ENCODE measurements at places on chromosomes 6 and 20. TPM values are rescaled to one million over a fixed set of nuclear protein-coding genes. Genes with fewer than 3 reads are reported as not detected.

DNA sequence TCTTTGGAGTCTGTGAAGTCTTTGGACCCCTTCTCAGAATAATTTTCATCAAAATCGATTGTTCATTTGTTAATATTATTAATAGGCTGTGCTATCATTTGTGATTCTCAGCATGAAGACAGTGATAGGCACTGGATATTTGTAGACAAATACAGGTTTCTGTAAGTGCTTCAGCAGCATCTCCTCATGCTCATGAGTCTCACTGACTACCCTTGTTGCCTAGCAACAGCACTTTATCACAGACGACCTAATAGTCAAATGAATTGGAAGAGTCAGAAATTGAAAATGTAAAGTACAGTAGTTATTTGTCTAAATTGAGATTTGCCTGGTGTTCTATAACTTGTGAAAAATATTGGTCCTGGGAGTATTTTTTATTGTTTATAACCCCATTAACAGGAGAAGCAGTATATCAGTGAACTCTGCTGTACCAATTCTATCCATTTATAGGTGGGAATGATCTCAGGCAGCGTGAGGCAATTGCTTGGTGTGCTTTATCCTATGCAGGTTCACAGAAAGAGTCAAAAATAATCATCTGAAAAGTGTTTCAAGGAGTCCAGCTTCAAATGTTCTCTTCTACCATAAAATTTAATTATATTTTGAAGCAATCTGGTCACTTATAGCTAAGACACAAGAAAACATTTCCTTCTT is 684.6 kb downstream of the RFPL4B start:
- no peak overlapping the region for H3K4me3 ChIP-seq
- no peaks in the 10 kb centered on the region for H3K27me3 ChIP-seq

AIF1 gene
- 98.1 TPM for total RNA-seq

CD83 gene
- total RNA-seq: 19.9 TPM

- DNase-seq: no peak
- H3K27ac ChIP-seq: no peak overlapping the region
- no peaks in the 10 kb centered on the region for H3K4me1 ChIP-seq
- H3K36me3 ChIP-seq: no peaks in the 10 kb centered on the region
- no peaks in the 10 kb centered on the region for H3K27me3 ChIP-seq
Measured at GRCh38 chr6:123091091-123091895, 95.3 kb downstream of the CLVS2 start.

PPP1R14C gene
- total RNA-seq: 1.8 TPM

GRCh38 chr6:22363714-22364239 is 66.9 kb upstream of the PRL start:
- no peaks in the 10 kb centered on the region for H3K36me3 ChIP-seq
- H3K27ac ChIP-seq: no peak overlapping the region
- DNase-seq: no peak
- no peaks in the 10 kb centered on the region for H3K4me1 ChIP-seq
- H3K4me3 ChIP-seq: no peak overlapping the region
- H3K27me3 ChIP-seq: peaks cover 10% of the 10 kb centered on the region

HEY2 gene
- total RNA-seq: not detected

DNA sequence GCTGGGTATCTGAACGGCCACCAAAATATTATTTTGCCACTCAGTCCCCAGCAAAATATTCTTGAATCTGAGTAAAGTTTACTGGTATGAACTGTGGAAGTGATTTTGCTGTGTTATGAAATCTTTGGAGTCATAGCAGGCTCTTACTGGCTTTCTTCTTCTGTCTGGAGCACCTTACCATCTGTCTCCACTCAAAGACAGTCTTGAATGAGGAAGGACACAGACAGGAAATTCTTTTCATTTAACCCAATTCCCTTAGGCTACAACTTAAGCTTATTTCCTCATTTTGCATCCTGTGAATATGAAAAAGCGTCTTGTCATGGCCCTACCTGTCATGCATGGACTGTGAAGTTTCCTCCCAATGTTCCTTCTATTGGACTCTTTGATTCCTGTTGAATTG is 24.7 kb downstream of the FNDC1 start:
- H3K4me3 ChIP-seq: no peak overlapping the region
- DNase-seq: no peak
- H3K27ac ChIP-seq: no peak overlapping the region
- peaks cover 5% of the 10 kb centered on the region for H3K4me1 ChIP-seq
- no peaks in the 10 kb centered on the region for H3K36me3 ChIP-seq

Measured in activated T-cell treated with anti-CD3 and anti-CD28 coated beads, Interleukin-2, amount 50 U/mL, for 72 hours (primary cell).